ENCODE measurements at places on chromosomes 3 and 15.
A peak's percentile ranks its signal among the peaks of the same experiment; 100 is the strongest.

DNA sequence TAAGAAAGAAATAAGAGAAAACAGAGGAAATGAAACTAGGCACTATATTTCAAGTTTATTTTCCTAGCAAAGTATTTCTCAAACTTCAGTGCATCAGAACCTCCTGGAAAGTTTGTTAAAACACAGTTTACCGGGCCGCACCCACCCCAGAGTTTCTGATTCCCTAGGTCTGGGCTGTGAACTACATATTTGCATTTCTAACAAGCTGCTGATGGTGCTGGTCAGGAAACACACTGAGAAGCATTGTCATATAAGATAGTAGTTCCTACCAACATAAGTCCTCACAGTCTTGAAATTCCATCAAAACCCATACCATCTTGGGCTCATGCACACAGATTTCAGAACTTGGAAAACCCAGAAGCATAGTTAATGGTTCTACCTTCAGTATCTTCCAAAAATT, 8.3 kb downstream of the SLC9A9 start:
- DNase-seq = no peak

GRCh38 chr3:11499144-11499543, 144.6 kb downstream of the VGLL4 start:
- DNase-seq = peak; percentile 94

GRCh38 chr3:143973259-143974021, 1.8 kb downstream of the DIPK2A start:
- peak; percentile 60 for DNase-seq

DNA sequence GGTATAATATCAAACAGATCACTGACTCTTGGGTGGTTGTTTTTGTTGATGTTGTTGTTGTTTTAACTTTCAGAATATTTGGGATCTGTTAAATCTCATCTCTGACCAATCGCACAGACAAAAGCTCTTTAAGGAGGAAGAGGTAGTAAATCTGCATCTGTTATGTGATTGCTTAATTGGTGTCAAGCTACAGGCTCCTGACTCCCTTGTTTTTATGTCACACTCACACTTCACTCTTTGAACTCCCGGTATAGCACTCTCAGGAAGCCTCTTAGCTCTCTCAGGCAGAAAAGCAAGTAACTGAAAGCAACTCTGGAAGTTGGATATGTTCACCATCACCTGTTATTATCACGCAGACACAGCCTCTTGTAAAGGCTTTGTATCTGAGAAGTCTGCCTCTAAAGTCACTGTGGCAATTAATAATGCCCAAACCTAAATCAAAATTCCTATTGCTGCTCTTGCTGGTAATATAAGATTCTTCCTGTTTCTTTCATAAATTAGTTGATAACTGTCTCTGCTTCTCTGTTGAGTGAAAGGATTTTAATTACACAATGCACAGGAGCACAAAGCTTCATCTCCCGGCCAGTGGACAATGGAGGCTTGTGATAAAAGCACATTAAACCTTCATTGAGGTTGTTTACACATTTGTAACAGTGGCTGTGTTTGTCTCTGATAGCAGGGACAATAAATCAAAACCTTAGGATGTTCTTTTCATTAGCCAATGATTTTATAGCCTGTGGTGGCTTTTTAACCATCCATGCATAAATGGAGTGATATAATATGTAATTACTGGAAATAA, 576.7 kb downstream of the MFSD1 start:
- no peak for DNase-seq

DNA sequence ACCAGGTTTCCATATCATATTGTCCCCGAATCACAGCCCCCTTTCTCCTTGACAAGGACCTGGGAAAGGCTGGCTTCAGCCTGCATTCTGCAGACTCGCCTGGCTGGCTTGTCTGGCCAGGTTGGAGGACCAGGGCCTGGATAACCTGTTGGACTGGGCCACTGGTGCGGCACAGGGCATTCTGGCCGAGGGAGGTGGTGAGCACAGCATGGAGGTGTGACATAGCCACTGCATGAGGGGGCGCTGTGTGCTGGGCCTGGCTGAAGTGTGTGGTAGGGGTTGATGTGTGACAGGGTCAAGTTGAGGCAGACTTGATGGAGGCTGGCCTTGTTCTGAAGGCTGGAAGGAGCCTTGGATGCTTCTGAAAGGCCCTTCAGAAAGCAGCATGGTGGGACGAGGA, 2.9 kb downstream of the ESYT3 start:
- DNase-seq = no peak

DNA sequence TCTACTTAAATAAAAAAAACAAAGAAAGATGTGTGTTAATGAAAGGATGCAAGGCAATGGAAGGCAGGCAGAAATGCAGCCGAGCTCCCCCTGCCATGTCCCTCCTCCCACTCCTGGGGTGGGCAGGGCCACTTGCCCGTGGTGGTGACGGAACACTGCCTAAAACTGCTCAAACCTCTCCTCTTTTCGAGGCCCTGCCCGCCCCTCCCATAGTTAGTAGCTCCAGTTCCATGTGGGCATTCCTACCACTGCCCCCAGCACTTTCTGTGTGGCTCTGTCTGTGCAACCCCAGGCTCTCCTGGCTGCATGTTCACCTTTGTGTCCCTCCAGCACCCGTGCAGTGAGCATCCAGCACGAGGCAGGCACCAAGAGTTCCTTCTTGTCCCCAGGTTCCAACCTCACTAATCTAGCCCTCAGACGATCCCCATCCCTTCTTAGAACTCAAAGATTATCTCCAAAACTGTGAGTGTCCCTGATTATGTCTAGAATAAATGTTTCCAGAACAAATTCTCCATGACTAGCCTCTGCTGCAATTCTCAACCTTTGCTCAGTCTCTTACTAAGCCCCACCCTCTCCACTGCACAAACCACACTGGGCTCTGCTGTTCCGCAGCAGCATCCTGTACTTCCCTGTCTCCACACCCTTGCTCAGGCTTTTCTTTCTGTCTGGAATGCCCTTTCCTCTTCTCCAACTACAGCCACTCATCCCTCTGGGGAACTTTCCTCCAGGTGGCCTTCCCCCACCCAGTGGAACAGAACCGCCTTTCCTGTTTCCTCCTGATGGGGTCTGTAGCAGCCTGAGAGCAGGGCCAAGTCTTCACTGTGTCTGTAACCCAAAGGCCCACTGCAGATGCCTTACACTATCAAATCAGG, 32.6 kb upstream of the SPTBN5 start:
- no peak for DNase-seq

GRCh38 chr3:195356151-195357086, 85.5 kb upstream of the XXYLT1 start:
- no peak for DNase-seq

DNA sequence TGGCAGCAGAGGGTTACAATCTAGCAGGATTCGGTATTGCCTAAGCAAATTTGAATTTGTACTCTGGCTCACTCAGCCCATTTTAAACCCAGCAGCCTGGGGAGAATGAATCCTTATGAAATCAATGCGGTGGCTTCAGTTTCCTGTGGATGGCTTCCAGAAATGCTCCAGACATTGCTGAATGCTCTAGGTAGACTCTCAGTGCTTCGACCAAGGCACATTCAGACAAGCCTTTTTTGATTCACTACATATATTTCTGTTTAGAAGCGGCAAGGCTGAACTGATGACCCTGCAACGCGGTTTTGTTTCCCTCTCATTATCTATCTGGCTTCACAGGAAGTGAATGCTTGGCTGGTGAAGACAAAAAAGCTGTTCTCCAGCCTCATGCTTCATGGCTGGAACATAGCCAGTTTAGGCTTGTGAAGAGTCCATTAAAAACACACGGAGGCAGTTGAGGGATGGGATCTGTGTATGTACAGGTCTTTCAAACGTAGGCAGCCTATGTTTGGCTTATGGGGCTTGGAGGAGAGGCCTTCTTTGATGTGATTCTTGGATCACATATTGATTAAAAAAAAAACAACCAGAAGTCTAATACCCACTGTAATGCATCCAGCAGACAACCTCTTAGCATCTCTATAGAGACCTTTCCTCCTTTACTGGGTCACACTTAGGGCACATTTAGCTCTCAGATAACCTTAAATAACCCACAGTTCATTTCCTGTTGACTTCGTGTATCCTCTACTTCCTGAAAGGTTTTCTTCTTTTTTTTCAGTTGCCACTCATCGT, 400.2 kb upstream of the TBL1XR1 start:
- peak; percentile 88 for DNase-seq

DNA sequence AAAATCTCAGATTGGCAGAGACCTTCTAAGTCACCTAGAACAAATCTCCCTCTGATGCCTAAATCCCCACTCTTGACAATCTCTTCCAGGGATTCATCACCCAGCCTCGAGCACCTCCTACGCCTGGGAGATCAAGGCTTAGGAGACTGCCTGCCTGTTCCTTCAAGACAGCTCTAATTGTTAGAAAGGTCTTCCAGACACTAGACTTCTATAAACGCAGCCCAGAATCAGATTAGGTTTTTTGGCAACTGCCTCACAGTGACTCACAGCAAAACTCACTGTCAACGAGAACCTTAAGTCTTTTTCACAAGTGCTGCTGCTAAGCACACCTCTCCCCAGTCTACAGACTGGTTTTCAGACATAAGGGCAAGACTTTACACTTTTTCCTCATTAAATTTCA, 23.1 kb downstream of the SRGAP3 start:
- no peak for DNase-seq

- DNase-seq = no peak
Measured at GRCh38 chr15:82995938-82996337, 9.9 kb downstream of the RAMAC start.

GRCh38 chr3:11269007-11269406, 3.2 kb upstream of the ATG7 start:
- no peak for DNase-seq

DNA sequence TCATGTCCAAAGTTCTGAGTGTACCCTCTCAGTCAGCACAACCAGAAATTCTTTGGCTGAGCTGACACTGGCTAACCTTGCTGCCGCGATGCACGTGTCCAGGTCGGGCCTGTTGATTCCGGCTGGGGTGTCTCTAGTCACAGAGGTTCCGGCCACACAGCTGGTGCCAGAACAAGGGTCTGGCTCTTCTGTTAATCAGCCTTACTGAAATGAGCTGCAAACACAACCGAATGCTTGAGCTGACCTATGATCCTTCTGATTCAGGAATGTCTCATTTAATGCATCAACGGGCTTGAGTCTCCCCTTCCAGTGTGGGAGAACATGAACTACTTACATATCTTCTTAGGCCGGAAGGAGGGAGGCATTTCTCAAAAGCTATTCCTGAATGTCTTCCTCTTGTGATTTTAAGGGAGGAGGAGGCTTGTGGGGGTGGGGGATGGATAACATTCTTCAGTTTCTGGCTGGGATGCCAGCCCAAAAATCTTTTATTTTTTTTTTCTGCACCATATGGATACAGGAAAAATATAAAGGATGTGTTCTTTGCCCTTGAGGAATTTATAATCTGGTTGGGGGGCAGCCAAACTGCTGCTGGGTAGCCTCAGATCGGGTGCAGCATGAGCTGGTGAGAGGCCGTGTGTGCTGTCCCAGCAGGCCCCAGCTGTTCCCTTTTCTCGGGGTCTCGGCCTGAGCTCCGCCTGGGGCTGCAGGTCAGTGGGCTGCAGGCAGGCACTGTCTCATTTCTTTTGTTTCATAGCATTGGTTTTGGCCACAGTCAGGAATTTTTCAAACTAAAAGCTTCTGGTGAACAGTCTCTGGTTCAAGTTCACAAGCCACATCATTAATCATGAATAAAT, 319.1 kb upstream of the TBL1XR1 start:
- peak; percentile 82 for DNase-seq

DNA sequence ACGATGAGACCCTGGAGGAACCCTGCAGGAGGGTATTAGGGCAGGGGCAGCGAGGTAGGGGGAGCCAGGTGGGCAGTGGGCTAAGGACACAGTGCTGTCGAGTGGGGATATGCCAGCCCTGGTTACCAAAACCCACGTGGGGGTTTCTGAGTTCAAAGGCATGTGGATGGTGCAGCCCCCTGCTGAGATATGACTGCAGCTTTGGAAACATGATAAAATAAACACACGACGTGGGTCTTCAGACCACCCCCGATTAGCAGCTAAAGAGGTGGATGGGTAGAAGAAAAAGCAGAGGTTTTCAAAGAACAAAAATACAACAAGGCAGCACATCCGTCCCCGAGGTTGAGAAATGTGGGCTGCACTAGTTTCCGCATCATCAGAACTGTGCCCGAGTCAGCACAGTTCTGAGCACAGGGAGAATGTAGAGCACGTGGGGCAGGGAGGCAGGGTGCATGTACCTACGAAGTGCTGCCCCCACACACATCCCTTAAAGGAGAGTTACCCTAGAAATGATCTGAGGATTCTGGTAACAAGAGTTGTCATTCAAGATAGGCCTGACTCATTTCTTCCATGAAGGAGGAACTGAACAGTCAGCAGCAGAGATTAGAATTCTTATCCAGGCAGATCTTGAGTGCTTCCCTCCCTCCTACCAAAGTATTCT, 121.3 kb downstream of the RPLP1 start:
- DNase-seq = no peak

- no peak for DNase-seq
Measured at GRCh38 chr3:136992115-136992514, 34.3 kb downstream of the IL20RB start.

DNA sequence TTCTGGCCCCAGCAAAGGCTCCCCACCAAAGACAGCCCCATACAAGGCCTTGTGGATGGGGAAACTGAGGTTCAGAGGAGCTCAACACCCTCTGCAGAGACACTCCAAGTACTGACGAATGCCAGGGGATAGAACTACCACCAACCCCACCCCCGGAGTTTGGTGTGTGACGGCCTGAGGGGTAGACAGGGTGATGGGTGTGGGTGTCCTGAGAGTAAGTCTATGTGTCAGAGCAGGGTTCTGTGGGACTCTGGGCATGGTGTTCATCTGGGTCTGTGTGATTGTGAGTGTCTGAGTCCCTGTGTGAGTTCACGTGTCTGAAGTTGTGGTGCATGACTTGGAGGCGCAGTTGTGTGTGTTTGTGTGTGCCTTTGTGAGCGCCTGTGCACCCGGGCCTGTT, 7.4 kb downstream of the PTH1R start:
- DNase-seq = no peak

- DNase-seq = no peak
Measured at GRCh38 chr3:81765400-81765799, 4.0 kb upstream of the GBE1 start.

DNA sequence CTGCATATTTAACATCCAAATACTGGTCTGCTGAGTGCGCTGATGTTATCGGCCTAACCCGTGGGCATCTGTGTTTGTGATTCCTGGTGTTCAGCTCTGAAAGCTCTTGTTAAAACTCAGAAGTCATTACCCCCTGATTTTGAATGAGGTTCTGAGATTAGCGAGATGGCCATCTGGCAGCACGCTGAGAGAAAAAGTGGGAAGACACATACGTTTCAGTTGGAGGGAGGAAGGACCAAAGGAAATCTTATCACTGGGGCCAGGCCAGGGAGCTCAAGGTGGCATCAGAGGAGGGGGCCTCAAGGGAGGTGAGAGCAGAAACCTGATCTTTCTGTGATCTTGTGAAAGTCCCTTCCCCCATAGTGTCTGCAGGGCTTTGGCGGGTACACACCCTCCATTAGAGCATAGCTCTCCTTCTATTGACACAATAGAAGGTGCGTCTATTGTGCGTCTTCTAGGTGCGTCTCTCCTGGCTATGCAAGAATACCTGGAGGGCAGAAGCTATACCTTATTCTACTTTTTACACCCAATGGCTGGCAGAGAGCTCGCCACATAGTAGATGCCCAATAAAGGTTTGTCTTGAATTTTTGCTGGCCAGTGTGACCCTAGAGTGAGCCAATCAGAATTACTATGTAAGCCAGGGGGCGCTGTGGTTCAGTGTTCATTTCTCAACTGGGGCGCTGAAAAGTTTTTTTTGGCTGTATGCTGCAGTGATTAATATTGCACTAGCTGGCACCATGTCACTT, 182.4 kb downstream of the SHQ1 start:
- DNase-seq = no peak

- DNase-seq = no peak
Measured at GRCh38 chr3:27279123-27279522, 90.1 kb downstream of the NEK10 start.

GRCh38 chr15:42456531-42456930, 34.4 kb downstream of the ZNF106 start:
- no peak for DNase-seq

- no peak for DNase-seq
Measured at GRCh38 chr15:41474436-41474835, 19.2 kb upstream of the ITPKA start.

Data from fibroblast of skin of left quadriceps (primary cell).